Muscle of back (tissue), 13 donors: ENCODE measurements at places on chromosomes 6 and 20.
A peak's percentile ranks its signal among the peaks of the same experiment; 100 is the strongest.

DNA sequence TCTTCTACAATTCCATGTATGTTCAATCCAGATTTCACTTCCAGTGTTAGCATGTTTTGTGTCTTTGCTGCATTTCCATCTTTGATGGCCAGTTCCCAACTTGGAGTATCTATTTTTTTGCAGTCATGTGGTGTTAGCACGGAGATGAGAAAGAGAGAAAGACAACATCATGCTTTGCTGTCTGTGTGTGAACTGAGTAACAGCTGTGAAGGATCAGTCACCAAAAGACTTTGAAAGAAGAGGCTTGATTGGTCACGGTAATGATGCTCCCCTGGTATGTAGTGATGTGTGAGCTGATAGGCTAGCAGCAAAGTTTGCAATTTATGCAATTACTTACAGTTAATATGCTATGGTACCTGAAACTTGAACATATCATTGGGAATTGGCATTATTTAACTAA, 731.3 kb upstream of the NRSN1 start:
- no peak for DNase-seq

DNA sequence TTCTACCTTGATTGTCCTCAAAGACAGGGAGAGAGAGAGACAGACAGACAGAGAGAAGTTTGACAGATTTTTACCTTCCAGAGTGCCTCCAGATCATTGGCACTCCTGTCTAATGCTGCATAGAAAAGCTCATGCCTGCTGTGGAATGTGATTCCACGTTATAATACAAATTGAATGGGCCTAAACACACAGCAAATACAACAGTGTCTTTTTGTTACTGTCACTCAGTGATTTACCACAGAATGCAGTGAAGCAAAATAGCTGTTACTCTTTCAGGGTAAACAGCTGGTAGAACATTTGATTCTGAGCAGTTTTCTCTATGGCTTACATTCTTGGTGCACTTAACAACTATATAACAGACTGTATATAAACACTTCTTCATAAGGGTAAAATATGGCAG, 558.7 kb downstream of the LMBRD1 start:
- no peak for DNase-seq

DNA sequence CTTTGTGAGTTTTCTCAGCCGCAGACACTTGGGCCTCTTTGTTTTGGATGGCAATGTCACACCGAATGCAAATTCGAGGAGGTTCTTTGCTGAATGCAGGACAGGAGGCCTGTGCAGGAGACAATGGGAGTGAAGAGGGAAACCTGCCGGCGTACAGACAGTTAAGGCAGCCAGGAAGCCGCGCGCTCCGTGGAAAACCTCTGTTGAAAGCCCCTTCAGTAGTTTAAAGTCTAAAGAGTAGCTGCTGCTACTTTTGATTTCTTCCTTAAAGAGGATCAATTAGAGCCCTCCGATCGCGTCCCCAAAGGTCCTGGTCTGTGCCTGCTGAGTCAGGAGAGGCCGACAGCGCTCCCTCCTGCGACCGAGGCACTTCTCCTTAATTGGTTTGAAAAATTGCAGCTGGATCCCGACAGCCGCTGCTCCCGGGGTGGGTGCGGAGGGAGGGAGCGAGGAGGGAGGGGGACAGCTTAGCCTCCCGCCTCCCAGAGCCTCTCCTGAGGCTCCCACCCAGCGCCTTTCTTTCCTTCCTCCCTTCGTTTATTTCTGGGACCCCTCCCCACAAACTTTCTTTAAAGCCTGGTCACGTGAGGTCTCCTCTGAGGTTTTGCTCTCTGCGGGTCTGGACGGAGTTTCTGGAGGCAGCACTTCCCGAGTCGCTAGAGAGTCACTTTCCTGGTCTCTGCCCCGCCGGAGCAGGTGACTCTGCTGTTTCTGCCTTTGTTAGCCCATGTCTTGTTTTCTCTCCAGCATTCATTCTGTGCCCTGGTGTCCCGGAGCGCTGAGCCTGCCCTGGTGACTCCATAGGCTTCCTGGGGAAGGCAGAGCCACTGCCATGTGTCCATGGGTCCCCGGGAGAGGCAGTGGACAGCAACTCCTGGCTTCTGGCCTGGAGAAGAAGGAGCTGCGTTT, 22.3 kb upstream of the RPP40 start:
- DNase-seq = peak; percentile 62

GRCh38 chr20:9076440-9076839, 7.6 kb downstream of the PLCB4 start:
- DNase-seq = no peak

DNA sequence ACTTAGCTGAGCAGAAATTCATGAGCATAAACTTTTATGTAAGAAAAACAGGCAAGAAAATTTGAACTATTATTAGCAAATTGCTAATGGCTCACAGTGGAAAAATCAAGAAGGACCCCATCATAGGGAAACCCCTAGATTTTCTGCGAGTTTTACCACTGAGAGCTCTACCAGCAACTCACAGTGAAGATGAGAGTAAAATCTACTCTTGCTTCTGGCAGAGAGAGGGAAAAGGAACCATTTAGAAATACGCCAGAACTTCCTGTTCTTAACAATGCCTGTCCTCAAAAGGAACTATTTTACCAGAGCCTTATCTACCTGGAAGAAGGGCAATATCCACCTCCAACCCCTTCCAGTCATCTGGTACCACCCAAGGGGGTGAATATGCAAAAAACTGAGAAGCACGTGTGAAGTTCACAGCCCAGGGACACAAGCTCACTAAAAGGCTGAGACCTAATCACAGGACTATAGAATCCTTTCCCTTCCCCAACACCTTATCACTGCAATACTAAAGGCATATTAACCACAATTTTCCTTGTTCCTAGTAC, 34.4 kb upstream of the ASF1A start:
- no peak for DNase-seq

GRCh38 chr6:105591053-105591452, 188.2 kb upstream of the PREP start:
- DNase-seq = no peak

DNA sequence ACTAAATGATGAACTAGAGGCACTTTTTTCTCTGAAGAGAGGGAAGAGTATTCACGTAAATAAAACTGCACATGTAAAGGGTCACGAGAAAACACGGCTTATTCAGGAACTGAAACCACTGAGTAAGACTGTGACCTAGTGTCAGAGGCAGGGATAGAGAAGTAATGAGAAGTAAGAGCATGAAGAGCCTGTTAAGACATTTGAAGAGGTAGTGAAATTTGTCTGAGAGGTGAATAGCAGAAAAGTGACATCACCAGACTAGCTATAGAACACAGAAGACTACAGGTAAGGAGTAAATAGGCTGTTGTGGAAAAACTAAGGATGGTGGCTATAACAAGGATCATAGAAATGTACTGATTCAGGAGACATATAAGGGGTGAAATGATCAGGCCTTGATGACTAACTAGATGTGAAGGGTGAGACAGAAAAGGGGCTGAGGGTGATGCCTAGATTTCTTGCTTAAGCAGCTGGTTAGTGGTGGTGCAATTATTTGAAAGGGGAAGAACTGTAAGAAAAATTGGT, 76.8 kb downstream of the REV3L start:
- peak; percentile 36 for DNase-seq
